ENCODE measurements at places on chromosomes 4 and X.

GRCh38 chrX:698206-698605, 67.6 kb downstream of the SHOX start:
- DNase-seq, result no peak

GRCh38 chr4:39025552-39026085, 6.6 kb downstream of the TMEM156 start:
- DNase-seq, result no peak

GRCh38 chr4:53705151-53705764, 114.0 kb upstream of the LNX1 start:
- no peak for DNase-seq

DNA sequence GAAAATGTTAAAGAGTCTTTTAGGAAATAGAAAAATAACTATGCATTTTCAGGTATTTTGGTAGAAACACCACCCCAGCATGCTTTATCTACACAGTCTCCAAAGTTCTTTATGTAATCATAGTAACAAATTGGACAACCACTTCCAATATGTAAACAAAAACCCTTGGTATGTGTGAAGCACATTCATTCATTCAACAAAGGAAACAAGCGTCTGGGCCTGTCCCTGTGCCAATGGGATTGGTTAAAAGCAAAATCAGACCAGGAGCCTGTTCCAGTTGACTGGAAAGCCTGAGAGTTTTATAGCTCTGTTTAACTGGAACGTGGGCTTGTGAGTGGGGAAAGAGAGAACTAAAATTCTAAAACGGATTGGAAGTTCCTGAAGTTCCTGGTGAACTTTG, 41.3 kb upstream of the TENM3 start:
- no peak for DNase-seq

DNA sequence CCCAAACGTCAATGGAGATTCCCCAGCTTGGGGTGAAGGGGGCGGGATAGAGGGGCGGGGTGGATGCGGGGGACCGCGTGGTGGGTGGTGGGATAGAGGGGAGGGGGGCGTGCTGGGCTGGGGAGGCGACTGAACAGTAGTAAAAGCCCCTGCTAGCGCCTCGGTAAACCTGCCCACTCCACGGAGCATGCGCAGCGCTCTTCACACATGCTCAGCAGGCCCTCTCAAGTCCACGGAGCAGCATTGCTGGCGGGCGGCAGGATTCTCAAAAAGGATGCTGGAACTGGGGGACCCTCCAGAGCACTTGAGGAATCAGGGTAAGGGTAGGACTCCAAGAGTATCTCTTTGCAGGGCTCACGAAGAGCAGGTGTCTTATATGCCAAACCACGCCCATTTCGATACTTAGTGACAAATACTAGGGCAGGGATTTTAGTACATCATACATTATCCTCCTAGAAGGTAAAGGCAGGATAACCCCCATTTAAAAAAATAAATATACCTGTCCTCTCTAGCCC, 378 bp upstream of the RPS6KA6 start:
- peak; percentile 75 for DNase-seq

DNA sequence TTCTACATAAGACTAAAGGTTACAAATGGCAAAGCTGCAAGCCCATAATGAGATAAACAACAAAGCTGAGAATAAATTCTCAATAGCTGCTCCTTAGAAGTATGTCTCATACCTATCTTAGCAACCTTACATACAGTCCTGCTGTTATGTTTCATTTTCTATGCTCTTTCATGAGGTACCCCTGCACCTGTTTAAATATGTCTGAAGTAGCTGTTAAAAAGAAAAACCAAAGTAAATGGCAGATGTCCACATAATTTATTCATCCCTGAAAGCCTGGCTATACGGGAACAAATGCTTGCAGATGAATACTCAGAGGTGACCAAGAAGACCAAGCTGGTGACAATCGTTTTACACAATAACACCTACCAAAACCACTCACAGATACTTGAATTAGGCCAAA, 22.5 kb downstream of the PPA2 start:
- no peak for DNase-seq

GRCh38 chrX:130805903-130806302, 97.1 kb downstream of the ENOX2 start:
- DNase-seq, result no peak

GRCh38 chr4:77496457-77496856, 109.2 kb upstream of the CXCL13 start:
- DNase-seq, result no peak

DNA sequence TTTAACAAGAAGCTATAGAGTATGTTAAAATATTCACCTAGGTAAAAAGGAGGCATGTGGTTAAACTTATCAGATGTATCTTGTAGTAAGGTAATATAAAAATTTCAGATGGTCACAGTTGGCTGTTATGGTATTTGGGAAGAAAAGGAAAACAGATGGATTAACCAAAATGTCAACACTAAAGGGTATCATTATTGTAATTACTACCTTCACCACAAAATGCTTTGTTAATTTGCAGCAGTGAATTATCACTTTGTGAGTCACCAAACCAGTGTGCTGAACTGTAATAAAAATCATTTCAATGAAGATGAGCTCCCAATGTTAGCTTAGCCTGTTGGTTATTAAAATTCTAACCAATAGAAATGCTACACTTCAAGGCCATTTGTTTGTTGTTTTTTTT, 233.9 kb downstream of the RPA4 start:
- DNase-seq, result no peak

GRCh38 chrX:11341274-11342201, 48.3 kb downstream of the AMELX start:
- no peak for DNase-seq

DNA sequence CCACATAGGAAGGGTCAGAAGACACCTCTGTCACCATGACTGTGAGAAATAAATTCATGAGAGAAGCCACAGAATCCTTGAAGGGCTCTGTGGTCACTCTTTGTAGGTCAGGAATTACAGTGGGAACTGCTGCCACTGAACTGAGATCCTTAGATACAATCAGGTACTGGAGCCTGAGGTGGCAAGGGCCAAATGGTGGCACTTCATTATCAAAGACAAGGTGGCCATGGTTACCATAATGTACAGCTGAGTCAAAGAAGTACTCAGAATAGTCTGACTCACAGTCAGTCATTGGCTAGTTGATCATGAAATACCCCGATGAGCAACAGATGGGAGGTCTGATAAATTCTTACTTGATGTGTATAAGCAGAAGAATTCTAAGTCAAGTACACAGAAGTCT, 131.9 kb downstream of the RTL3 start:
- no peak for DNase-seq

GRCh38 chr4:97646997-97647396, 496.3 kb downstream of the STPG2 start:
- DNase-seq, result no peak

- no peak for DNase-seq
Observed at GRCh38 chr4:146232131-146232722, 17.9 kb downstream of the REELD1 start.

DNA sequence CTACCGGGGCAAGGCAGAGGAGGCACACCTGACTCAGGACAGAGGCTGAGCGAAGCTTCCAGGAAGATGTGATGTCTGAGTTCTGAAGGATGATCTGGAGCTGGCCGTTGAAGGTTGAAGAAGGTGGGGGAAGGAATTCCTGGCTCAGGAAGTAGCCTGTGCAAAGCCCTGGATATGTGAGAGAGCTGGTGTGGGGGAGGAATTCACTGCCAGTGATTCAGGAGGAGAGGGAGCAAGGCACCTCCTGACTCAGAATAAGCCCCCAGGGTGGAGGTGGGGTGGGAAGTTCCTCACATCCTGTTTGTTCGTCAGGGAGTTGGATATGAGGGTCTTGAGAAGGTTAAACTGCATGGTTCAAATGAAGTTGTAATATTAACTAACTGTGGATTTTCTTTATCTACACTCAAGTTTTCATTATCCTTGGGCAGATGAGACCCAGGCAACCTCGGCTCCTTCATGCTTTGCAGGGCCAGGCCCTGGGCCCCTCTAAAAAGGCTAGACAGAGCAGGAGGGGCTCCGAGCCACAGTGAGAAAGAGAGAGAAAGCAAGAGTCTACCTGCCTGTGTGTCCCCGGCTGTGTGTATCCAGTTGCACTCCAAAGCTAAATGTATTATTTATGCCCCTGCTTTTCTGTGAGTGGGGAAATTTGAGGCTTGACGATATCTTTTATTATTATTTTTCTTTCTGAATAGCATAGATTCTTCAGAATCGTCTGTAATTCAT, 7.1 kb downstream of the NHSL2 start:
- no peak for DNase-seq

GRCh38 chr4:184444953-184445309, 29.4 kb downstream of the IRF2 start:
- DNase-seq, result no peak
